ENCODE measurements at places on chromosomes 2 and 18.

DNA sequence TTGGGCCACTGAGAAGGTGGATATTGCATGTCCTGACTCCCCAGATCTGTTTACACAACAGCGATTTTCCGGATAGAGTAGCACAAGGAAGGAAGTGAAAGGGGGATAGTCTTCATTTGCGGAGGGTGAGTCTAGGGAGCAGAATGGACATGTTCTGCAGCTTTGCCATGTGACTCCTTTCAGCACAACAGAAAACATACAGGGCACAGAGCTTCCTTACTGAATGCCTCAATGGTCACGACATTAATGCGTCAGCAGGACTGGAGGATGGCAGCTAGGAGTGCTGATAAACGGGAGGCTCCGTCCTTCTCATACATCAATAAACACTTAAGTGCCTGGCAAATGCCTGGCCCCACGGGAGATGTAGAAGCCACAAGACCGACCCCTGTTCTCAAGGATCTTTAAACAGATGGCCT, 163.0 kb downstream of the FAM210A start:
- DNase-seq: no peak

- DNase-seq: no peak
Observed at GRCh38 chr2:227908266-227909054, 37.0 kb downstream of the DAW1 start.

GRCh38 chr2:133927894-133928293, 326.0 kb upstream of the MGAT5 start:
- DNase-seq: no peak

- DNase-seq: no peak
Observed at GRCh38 chr2:188569431-188570165, 277.9 kb downstream of the GULP1 start.

GRCh38 chr2:145033438-145033837, 513.5 kb upstream of the ZEB2 start:
- DNase-seq: no peak

GRCh38 chr2:9800975-9801726, 42.1 kb upstream of the TAF1B start:
- no peak for DNase-seq

DNA sequence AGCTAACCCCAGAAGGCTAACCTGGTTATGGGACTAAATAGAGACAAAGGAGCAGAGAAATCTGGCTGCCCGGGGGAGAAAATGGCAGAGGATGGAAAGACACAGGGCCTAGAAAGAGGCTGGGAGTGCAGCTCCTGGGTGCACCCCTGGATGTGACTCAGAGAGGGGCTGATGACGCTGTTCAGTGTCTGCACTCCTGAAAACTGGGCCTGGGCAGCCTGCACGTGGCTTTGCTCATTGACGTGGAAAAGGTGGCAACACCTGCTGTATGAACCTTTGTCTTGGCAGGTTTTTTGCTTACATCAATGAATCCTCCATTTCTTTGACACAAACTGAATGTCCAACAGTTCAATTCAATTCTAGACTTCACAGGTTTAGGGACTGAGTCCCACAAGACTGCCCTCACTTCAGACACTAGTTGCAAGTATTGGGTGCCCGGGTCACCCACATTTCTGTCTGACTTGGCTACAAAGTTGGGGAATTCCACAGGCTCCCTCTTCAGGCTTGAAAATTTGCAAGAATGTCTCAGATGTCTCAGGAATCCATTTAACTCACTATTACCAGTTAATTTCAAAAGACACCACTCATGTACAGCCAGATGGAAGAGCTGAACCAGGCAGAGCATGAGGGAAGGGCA, 47.3 kb upstream of the PUM2 start:
- no peak for DNase-seq
